ENCODE measurements at places on chromosomes 5 and 9.

DNA sequence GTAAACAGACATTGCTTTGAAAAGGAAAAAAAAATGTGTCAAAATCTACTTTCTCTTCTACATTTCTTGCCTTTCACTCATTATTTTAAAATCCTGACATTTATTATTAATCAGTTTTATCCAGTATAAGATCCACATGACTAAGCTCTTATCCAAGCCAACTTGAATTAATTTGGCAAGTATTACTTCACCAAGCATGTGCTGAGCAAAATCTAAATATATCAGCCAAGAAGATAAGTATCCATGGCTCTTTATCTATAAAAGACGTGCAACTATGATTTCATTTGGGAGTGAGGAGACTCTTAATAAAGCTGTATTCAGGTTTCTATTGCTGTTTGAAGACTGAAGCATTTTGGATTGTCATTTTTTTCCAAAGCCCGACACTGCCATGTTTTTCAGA lies 221.3 kb downstream of the TRIM36 start:
- no peak for DNase-seq

GRCh38 chr5:143916451-143916850 lies 104.5 kb downstream of the HMHB1 start:
- DNase-seq: no peak

GRCh38 chr5:39119404-39120051 lies 45.3 kb upstream of the RICTOR start:
- no peak for DNase-seq

- DNase-seq: no peak
Observed at GRCh38 chr9:124016175-124017050, 4.8 kb downstream of the LHX2 start.

- no peak for DNase-seq
Observed at GRCh38 chr9:6067426-6067825, 52.0 kb upstream of the RANBP6 start.

- no peak for DNase-seq
Observed at GRCh38 chr5:61028382-61028781, 83.4 kb downstream of the NDUFAF2 start.

DNA sequence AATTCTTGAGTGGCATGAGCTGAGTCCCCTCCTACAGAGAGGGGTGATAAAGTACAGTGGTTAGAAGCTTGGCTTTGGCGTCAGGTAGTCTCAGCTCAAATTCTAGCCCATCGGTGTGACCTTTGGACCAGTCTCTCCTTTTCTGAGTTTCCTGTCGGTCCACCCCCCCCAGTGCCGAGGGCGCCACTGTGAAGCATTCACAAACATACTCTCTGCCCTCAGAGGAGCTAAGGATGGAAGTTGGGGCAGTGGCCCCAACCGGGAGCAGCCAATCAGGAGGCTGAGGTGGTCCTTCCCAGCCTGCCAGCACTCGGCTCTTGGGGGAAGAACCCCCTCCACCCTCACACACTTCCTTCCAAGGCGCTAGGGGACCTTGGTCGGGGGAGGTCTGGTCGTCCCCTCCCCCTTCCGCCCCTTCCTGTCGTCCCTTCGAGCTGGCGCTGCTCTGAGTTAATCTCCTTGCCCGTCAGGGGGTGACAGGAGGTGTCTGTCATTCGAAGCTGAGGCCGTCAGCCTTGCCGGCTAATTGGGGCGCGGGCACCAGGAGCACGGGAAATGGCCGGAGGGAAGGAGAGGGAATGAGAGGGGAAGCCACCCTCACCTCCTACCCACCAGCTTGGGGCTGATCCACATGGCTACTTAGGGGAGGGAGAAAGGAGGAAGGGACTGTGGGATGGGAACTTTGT lies 53.0 kb downstream of the CXXC5 start:
- DNase-seq: no peak

DNA sequence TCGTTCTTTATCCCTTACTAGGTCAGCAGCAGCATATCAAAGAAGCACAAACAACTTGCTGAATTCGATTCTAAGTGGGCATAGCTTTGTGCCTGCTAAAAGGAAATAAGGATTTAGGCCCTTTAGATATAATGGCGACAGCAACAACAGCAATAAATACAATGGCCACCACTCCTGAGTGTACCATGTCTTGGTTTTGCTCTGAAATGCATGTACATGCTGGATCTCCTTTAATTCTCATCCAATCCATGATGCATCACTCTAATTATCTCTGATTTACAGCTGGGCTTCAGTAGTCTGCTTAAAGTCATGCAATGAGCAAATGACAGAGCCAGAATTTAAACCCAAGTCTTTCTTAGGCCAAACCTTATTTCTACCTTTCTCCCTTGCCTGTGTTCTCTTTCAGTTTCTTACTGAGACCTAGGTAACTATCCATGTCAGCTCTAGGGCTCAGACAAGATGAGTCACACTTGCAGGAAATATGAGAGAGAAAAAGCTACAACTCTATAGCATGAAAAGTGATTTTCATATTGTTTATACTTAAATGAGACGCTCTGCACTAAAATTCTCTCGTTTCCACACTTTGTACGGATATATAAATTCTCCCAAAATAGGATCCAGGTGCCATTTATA lies 111.8 kb downstream of the HMHB1 start:
- DNase-seq: no peak

DNA sequence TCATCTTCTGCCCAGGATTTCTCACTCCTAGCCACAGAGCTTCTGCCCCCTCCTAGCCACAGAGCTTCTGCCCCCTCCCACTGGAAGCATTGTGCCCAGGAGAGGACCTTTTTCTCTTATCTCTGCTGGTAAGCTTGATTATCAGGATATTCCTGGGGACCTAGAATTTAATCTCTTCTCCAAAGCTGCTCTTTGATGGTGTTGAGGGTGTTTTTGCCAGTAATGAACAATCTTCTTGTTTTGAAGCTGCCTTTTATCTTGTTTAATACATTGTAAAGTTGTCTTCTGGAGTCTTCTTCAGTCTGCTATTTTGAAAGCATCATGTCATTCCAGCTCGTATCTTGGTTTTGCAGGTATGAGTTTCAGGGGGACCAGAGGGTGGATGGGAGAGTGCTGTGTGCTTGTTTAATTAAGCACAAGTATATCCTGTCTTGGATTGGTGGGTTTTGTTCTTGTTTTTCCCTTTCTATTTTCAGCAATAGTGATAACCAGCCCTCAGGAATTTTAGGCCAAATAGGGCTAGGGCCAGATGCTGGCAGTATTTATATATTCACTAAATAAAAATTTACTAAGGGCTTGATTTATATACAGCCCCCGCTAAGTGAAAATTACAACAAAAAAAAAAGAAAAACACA lies 214.0 kb upstream of the DMRT1 start:
- no peak for DNase-seq

- no peak for DNase-seq
Observed at GRCh38 chr5:52987711-52988331, 1.3 kb upstream of the ITGA2 start.
